ENCODE measurements at places on chromosomes 2 and 18.

- no peak for DNase-seq
These were observed 105.4 kb upstream of the RBBP8 start for GRCh38 chr18:22827741-22828140.

GRCh38 chr2:200703127-200703925 lies 108.4 kb upstream of the BZW1 start:
- DNase-seq: no peak

- DNase-seq: no peak
These were observed 81.3 kb upstream of the SETBP1 start for GRCh38 chr18:44599412-44599811.

- DNase-seq: no peak
These were observed 140.1 kb upstream of the SIX3 start for GRCh38 chr2:44801289-44801840.

- DNase-seq: no peak
These were observed 301.2 kb downstream of the NCKAP5 start for GRCh38 chr2:133266926-133267590.

GRCh38 chr18:55078303-55078932 lies 119.2 kb upstream of the CCDC68 start:
- no peak for DNase-seq

Measured in stimulated activated CD8-positive, alpha-beta memory T cell treated with anti-CD3 and anti-CD28 coated beads, Interleukin-4, amount 100 ng/mL, for 48 hours (primary cell).